ENCODE measurements at places on chromosomes 1 and 21.
A peak's percentile ranks its signal among the peaks of the same experiment; 100 is the strongest.

DNA sequence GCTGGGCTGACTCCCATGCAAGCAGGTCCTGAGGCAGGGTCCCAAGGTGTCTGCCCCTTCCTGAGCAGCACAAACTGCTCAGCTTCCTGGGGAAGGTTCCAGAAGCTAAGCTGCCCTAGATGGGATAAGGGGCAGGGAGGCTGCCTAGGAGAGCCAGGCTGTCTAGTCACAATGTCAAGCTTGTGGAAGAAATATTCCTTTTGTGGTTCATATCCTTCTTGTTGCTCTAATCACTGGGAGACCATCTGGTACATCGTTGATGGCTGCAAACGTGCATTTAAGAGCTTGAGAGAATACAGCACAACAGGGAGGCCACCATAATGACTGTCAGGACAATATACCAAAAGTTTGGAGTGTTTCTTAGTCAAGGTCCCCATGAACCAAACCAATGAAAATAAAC, 67.4 kb downstream of the SLC16A1 start:
- DNase-seq: no peak

- no peak for DNase-seq
These were observed 61.5 kb upstream of the KLHDC7A start for GRCh38 chr1:18419113-18419844.

DNA sequence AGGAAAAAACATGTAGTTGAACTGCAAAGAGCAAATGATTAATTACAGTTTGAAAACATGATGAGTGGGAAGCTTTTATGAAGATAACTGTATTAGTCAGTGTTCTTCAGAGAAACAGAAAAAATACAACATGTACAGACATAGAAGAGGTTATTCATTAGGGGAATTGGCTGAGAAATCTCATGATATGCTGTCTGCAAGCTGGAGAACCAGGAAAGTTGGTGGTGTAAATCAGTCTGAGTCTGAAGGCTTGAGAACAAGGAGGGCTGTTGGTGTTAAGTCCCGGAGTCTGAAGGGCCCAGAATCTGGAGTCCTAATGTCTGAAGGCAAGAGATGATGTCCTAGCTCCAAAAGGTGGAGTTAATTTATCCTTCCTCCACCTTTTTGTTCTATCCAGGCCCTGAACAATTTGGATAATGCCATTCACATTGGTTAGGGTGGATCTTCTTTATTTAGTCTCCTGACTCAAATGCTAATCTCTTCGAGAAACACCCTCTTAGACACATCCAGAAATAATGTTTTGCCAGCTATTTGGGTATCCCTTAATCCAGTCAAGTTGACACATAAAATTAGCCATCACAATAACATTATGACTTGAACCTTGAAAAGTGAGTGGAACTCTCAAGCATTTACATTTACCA, 672.9 kb upstream of the PTBP2 start:
- DNase-seq: no peak

- no peak for DNase-seq
These were observed 21.9 kb upstream of the HUNK start for GRCh38 chr21:31850886-31851285.

- DNase-seq: no peak
These were observed 130.0 kb downstream of the LIPI start for GRCh38 chr21:14080764-14081096.

DNA sequence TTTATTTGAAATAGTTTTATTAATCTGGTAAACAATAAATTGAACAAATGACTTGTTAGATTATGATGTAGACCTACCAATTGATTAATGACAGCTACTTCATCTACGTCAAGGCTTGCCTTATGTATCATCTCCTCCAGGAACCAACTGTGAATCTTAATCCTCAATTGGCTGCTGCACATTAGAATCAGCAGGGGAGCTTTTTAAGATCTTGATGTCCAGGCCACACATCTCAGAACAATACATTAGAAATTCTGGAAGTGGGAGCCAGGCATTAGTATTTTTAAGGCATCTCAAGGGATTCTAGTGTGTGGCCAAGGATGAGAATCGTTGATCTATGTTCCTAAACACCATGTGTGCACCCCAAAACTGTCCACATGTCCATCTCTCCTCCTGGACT, 52.0 kb upstream of the LYPLAL1 start:
- no peak for DNase-seq

DNA sequence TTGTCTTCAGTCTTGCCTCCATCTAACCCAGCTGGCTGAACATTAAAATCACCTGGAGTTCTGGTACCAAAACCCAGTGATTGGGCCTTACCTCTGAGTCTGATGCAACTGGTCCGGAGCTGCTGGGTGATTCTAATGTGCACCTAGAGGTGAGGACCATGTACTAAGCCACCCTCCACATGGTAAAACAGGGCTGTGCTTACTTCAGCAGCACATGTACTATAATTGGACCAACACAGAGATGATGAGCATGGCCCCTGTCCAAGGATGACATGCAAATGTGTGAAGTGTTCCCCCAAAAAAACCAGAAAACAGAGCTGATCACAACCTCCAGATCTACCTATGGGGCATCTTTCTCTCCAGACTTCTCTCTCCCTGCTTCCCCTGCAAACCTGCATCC, 37.0 kb downstream of the ELK4 start:
- no peak for DNase-seq

DNA sequence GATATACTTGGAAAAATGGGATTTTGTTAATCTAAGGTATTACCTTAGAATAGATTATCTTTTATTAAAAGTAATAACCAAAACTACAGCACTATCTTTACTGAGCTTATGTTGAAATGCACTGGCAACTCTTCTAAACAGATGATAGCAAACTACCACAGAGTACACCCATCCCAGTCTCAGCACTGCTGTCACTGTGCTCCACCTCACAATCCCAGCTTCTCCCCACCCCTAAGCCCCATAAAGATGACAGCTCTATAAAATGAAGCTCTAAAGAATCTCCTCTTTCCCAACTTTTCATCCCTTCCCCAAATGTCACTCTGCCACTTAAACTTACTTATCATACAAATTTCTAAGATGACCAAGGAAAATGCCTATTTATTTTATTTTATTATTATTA, 6.4 kb downstream of the DSTYK start:
- DNase-seq: no peak

GRCh38 chr1:170010443-170010842, 64.1 kb downstream of the KIFAP3 start:
- DNase-seq: no peak

DNA sequence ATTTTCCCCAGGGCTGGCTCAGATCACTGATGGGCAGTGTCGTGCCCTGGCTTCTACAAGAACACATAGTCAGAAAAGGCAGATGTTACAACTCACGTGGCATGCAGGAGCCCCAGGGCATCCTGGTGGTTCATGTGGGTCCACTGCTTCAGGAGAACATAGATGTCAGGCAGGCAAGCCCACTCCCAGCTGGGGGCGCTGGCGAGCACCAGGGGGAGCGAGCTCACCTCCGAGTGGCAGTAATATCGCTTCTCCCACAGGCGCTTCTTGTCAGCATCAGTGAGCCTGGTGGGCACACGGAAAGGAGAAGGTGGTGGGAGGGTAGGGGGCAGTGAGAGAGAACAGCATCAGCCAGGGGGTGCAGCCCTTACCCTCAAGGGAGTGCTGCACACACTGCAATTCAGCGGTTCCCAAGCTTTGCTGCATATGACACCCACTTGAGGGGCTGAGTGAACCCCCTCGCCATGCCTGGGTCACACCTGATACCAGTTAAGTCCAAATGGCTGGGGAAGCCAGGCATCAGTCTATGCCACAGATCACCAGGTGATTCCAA, 34.3 kb upstream of the PPP1R15B start:
- peak; percentile 65 for DNase-seq

DNA sequence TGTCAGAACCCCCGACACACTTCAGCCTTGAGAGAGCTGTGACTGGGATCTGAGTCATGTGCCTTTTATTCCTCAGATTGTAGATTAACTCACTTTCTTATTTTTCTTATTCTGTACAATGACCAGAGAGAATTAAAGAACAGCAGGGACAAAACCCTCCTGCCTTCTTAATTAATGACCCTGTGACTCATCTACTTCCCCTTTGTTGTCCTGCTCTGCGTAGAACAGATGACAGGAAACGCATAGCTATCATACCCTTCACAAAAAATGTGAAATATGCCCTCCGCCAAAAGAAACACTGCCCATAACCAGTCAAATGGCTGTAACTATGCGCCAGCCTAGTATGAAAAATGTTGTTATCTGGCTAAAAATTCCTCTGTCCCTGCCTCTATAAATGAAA, 9.1 kb upstream of the PADI2 start:
- no peak for DNase-seq

DNA sequence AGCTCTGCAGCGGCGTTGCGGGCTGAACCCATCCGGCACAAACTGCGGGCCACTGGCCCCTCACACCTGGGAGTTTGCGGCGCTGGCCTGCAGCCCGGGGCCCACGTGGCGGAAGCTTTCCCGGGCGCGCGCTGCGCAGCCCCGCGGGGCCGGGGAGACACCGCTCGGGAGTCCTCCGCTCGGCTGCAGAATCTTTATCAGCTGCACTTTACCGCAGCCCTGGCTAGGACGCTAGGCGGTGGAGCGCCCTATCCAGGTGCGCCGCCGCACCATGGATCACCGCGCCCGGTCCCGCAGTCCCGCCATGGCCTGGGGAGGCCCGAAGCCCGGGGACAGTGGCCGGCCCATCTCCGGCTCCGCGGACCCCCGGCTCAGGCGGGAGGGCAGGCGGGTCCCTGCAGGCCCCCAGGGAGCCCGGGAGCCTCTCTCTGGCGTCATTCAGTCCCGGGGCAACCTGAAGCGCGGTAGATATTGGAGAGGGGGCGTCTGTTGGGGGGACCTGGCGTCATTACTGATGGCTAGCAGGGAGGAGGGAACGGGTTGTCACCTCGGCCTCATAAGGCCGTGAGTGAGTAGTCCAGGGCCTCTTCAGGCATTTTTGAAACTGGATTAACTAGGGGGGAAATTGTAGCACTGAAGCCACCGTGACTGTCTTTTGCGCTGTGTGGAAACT, 5.7 kb upstream of the OLIG2 start:
- DNase-seq: no peak

GRCh38 chr1:78145105-78145580, 99.4 kb downstream of the GIPC2 start:
- DNase-seq: peak; percentile 61

- no peak for DNase-seq
These were observed 57.6 kb downstream of the NENF start for GRCh38 chr1:212490276-212490675.

DNA sequence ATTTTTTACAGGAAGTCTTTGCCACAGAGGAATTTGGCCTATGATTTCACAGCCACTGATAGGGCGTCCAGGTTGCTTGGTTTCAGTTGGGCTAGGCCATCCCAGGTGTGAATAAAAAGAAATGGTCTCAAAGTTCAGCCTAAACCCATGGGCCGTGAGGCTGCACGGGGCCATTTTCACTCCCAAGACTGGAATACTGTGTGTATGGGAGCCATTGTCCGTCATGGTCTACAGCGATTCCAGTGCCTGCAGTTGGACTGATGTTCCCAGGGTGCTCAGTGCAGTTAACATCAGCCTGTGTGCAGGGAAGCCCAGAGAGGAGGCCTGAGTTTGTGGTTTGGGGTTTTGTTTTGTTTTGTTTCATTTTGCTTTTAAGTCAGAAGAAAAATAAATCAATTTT, 133.2 kb downstream of the ADSS2 start:
- DNase-seq: no peak

DNA sequence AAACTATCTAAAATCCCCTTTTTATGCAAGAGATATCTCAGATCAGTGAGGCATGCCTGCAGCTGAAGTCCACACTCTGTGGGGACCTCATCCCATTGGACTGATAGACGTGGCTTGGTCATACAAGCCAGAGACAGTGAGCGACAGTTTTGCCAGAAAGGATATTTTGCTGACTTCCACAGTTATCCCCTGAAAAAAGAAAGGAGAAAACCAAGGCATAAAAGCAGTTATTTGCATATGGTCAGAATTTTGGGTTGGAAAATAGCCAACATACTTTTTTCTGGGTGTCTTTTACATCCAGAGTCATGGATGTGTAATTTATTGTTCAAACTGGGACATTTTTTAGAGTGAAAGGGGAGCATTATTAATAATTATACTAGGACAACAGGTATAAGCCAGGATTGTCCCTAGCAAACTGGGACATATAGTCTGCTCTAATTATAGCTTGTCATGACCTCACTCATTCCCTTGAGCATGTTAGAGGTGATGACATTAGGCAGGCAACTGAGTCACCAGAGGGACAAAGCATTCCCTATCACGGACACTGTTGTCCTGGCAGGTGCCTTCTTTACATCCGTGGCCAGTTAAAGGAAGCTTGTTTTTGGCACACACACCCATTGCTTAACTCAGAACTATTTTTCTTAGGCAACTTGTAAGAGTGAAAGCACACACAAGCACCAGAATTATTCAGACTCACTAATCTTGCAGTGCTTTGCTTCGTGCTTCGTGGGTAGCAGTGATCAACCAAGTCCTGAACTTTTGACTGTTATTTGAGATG, 65.5 kb downstream of the PRRX1 start:
- DNase-seq: no peak

GRCh38 chr1:195754303-195754702, 853.9 kb downstream of the KCNT2 start:
- DNase-seq: no peak

GRCh38 chr1:29392486-29393450, 156.4 kb downstream of the PTPRU start:
- DNase-seq: no peak

- no peak for DNase-seq
These were observed 46.9 kb downstream of the YARS1 start for GRCh38 chr1:32770221-32770731.

DNA sequence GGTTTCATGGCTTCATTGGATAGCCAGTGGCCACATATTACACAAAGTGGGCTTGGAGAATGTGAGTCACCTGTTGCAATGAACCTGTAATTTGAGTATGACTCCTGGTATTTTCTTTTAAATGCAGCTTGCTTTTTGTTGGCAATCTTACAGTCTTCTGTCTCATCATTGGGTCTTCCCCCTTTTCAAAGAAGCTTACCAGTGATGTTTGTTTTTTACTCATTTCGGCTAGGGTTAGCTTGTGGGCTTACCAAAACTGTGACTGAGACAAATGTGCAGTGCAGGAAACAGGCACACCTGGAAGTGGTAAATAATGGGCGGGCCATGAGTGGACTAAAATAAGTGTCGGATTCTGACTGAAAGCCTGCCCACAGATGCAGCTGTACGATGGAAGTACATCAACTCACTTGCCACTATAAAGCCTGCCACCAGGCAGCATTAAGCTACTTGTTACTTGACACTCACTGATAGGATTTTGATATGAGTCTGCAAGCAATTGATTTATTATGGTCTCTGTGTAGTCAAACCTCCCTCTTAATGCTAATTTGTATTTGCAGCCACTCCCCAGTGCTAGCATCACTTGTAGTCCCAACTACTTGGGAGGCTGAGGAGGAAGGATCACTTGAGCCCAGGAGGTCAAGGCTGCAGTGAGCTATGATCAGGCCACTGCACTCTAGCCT, 4.2 kb downstream of the HHAT start:
- DNase-seq: no peak

- DNase-seq: no peak
These were observed 10.8 kb downstream of the FMO5 start for GRCh38 chr1:147214325-147214724.

- DNase-seq: no peak
These were observed 80.6 kb downstream of the CCDC185 start for GRCh38 chr1:223473601-223474344.
